ENCODE measurements at places on chromosomes 13 and 19.

GRCh38 chr13:113862191-113862930 lies 1.5 kb downstream of the GAS6 start:
- peak; percentile 88 for DNase-seq

DNA sequence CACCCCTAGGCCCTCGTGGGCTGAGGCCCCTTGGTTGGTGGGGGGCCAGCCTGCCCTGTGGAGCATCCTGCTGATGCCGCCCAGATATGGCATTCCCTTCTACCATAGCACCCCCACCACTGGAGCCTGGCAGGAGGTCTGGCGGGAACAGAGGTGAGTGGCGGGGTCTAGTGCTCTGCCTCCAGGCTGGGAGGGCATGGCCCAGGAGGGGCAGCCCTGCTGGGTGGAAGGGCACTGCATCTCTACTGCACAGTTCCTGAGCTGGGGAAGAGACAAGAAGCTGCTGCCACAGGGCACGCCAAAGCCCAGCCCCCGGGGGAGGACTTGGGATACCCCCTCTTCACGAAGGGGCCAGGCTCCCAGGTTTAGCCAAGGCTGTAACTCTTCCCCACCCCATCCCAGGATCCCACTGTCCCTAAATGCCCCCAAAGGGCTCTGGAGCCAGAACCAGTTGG lies 2.4 kb upstream of the KMT2B start:
- no peak for DNase-seq

GRCh38 chr13:32824675-32825074 lies 191.5 kb upstream of the KL start:
- DNase-seq = peak; percentile 30

- no peak for DNase-seq
Observed at GRCh38 chr13:43822969-43823368, 36.2 kb upstream of the ENOX1 start.

DNA sequence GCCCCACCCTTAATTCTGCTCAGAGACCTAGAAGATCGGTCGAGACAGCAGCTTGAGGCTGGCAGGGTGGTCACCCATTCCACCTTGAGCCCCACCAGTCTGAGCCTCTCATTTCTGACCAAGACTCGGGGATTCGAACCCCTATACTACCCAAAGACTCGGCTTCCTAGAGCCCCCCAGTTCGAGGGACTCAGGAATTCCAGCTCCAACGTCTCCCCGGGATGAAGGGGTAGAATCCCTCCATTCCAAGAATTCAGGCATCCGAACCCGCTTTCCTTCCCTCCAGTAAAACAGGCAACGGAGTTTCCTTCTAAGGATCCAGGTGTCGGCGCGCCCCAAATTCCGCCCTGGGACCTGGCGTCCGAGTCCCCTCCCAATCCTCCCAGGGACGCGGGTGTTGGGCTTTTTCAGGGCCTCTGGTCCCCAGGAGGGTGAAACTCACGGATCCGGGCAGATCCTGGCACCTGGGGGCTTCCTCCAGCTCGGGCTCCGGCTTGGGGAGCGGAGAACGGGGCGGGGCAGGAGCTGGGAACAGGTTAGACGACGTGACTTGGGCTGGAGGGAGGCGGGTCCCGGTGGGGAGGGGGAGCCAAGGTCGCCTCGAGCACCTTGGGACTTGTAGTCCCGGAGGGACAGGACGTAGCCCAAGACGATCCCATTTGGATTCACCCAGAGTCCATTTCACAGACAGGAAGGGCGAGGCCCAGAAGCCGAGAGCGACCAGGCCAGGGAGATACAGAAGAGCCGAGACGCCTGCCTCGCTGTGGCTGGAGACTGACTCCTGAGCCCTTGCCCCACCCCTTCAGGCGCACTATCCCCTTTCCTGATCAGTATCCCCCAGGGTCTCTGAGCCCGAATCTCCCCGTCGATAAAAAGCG lies at the start of gene PPP1R13L:
Gene PPP1R13L, minus strand, starts transcription at position 513 of the 878 bp plus-strand sequence. CDS start 6,751 bp downstream, outside the sequence.
- DNase-seq = no peak

DNA sequence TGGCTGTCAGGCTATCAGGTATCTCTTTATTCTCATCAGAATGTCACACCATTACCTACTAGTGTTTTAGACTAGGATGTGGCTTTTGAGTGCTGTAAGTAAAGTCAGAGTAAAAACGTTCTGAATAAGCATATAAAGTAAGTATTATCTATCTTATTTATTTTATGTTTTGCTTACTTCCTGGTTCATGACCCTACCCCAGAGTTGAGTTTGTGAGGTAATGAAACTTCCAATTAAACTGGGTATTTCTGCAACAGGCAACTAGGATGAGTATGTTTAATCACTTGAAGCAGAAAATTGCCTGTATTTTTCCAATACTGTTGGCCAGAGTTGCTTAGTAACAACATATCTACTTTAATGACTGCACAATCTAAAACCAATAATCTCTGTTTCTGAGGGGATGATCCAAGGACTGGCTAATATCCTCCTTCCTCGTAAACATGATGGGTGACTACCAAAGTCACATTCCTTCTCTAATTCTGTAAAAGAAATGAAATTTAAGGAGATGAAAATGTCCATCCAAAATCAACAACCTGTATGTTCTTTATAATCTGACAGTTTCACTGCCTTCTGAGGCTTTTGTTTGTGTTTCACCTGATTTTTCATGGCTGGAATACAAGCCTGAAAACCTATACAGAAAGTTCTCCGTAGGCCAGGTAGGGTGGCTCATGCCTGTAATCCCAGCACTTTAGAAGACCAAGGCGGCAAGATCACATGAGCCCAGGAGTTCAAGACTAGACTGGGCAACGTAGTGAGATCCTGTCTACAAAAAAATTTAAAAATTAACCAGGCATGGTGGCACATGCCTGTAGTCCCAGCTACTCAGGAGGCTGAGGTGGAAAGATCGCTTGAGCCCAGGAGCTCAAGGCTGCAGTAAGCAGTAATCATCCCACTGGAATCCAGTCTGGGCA lies 83.1 kb downstream of the ABCC4 start:
- no peak for DNase-seq

- no peak for DNase-seq
Observed at GRCh38 chr19:46963093-46963734, 56.4 kb upstream of the NPAS1 start.

DNA sequence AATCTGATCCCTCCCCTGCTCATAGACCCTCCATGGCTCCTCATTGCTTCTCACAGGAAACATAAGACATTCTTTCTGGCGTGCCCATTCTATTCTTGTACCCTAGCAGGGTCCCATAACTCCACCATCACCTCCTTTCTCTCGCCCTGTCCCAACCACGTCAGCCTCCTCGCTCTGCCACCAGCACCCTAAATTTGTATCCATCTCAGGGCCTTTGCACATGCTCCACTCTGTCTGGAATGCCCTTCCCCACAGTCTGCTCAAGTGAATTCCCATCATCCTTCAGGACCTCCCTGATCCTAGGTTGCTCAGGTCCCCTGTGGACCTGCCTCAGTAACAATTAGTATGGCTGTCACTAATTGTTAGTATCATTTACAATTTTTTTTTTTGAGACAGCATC lies 10.5 kb downstream of the B3GNT3 start:
- DNase-seq = no peak

All from mesenteric fat pad (tissue), 1 donor.